ENCODE measurements at places on chromosomes 1 and 21. TPM values are rescaled to one million over a fixed set of nuclear protein-coding genes. Genes with fewer than 3 reads are reported as not detected.

Gene ESPN
- 0.44 TPM for total RNA-seq

- H3K27ac ChIP-seq, result no peak overlapping the region
- no peaks in the 10 kb centered on the region for H3K4me1 ChIP-seq
- no peaks in the 10 kb centered on the region for H3K36me3 ChIP-seq
- H3K4me3 ChIP-seq, result no peak overlapping the region
Measured at GRCh38 chr21:17359781-17360180, 153.1 kb upstream of the CXADR start.

Gene KIF26B
- 0.60 TPM for total RNA-seq

GRCh38 chr1:205343431-205344065 is 13.2 kb downstream of the KLHDC8A start:
- peaks cover 16% of the 10 kb centered on the region for H3K4me1 ChIP-seq
- peaks cover 47% of the 10 kb centered on the region for H3K27me3 ChIP-seq
- no peak overlapping the region for H3K27ac ChIP-seq
- DNase-seq, result peak; percentile 33

DNA sequence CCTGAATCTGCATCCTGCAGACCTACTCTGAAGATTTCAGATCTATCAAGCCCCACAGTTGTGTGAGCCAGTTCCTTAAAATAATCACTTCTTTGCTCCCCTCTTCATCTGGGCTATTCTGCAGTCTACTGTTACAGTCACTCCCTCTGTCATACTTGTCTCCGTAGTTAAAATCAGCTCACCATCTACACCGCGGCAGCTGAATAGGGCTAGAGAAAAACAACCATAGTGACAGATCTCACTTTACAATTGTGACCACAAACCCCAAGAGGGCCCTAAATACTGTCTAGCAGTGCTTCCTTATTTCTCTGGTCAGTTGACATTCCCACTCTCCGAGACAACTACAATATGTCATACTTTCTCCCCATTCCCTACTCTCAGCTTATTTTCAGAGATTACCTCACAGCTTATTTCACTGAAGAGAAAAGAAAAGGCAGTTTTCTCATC is 12.9 kb downstream of the DESI2 start:
- no peak overlapping the region for H3K4me3 ChIP-seq
- peaks cover 18% of the 10 kb centered on the region for H3K4me1 ChIP-seq
- DNase-seq, result no peak
- H3K27me3 ChIP-seq, result no peaks in the 10 kb centered on the region
- no peak overlapping the region for H3K27ac ChIP-seq

DNA sequence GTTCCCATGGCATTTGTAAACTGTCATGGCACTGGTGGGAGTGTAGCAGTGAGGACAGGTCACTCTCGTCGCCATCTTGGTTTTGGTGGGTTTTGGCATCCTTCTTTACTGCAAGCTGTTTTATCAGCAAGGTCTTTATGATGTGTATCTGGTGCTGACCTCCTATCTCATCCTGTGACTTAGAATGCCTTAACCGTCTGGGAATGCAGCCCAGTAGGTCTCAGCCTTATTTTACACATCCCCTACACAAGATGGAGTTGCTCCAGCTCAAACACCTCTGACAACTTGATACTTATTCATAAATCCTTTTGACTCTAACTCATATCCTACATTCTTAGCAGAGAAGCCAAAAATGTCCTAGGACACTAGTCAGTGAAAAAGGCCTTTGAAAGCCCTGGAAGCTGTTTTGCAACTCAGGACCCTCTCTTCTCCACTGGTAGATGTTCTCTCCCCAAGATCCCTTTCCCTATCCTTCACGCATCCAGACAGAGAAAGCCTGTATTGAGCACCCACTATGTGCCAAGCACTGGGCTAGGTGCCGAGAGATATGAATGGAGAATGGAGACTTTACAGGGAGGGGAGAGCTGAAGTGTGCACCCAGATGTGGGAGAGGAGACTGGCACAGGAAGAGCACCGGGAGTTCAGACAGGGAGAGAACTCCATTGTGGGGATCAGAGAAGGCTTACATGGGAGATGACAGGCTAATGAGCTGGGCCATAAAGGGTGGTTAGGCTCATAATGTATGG is 6.7 kb upstream of the CSRP1 start:
- no peak overlapping the region for H3K27ac ChIP-seq
- H3K36me3 ChIP-seq, result peaks cover 1% of the 10 kb centered on the region
- H3K4me3 ChIP-seq, result no peak overlapping the region
- H3K4me1 ChIP-seq, result peaks cover 10% of the 10 kb centered on the region

- H3K4me1 ChIP-seq, result peaks cover 6% of the 10 kb centered on the region
- no peak overlapping the region for H3K27ac ChIP-seq
- H3K36me3 ChIP-seq, result no peaks in the 10 kb centered on the region
- peaks cover 13% of the 10 kb centered on the region for H3K27me3 ChIP-seq
- no peak overlapping the region for H3K4me3 ChIP-seq
Measured at GRCh38 chr21:41673596-41674335, 93.1 kb downstream of the RIPK4 start.

GRCh38 chr1:179121159-179121938 is 39.5 kb downstream of the TOR3A start:
- H3K27ac ChIP-seq, result no peak overlapping the region
- no peaks in the 10 kb centered on the region for H3K27me3 ChIP-seq
- H3K36me3 ChIP-seq, result peaks cover 9% of the 10 kb centered on the region
- H3K4me3 ChIP-seq, result no peak overlapping the region

GRCh38 chr1:112423207-112423606 is 27.2 kb downstream of the CTTNBP2NL start:
- H3K27me3 ChIP-seq, result no peaks in the 10 kb centered on the region
- H3K27ac ChIP-seq, result no peak overlapping the region
- H3K4me1 ChIP-seq, result no peaks in the 10 kb centered on the region
- H3K4me3 ChIP-seq, result no peak overlapping the region
- no peaks in the 10 kb centered on the region for H3K36me3 ChIP-seq

Gene CTXND2
- not detected for total RNA-seq

Gene PPP1R12B
- total RNA-seq, result 5.8 TPM

DNA sequence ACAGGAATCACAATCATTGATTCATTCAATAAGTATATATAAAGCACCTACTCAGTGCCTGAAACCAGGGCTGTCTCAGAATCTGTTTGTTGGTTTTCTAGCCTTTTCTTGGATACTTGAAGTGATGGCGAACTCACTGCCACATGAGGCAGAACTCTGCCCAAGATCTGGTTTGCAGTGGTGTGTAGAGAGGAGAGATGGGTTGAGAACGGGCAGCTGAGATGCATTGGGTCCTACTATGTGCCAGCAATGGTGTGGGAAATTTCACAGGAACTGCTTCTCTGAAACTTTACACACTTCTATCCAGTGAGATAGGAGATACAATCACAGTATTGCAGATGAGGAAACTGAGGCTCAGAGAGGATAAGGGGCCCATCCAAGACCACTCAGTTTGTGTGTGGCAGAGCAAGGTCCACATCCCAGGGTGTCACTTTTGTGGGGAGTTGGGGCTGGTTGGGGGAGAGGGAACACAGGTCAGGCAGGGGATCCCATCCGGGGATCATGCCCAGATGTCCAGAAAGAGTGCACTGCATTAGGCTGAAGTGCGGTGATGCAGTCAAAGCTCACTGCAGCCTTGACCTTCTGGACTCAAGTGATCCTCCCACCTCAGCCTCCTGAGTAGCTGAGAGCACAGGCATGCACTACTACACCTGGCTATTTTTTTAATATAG is 83.7 kb upstream of the IFFO2 start:
- H3K27me3 ChIP-seq, result peaks cover 5% of the 10 kb centered on the region
- H3K4me1 ChIP-seq, result peaks cover 5% of the 10 kb centered on the region
- no peak overlapping the region for H3K27ac ChIP-seq
- H3K36me3 ChIP-seq, result no peaks in the 10 kb centered on the region

- peaks cover 47% of the 10 kb centered on the region for H3K27me3 ChIP-seq
- no peak overlapping the region for H3K4me3 ChIP-seq
- H3K27ac ChIP-seq, result no peak overlapping the region
- no peaks in the 10 kb centered on the region for H3K36me3 ChIP-seq
- no peak for DNase-seq
- no peaks in the 10 kb centered on the region for H3K4me1 ChIP-seq
Measured at GRCh38 chr1:18201997-18202719, 94.6 kb downstream of the IGSF21 start.

GRCh38 chr21:26795866-26796329 is 49.3 kb downstream of the ADAMTS1 start:
- H3K27me3 ChIP-seq, result peaks cover 26% of the 10 kb centered on the region
- no peak overlapping the region for H3K27ac ChIP-seq
- no peak overlapping the region for H3K4me3 ChIP-seq
- no peaks in the 10 kb centered on the region for H3K36me3 ChIP-seq

DNA sequence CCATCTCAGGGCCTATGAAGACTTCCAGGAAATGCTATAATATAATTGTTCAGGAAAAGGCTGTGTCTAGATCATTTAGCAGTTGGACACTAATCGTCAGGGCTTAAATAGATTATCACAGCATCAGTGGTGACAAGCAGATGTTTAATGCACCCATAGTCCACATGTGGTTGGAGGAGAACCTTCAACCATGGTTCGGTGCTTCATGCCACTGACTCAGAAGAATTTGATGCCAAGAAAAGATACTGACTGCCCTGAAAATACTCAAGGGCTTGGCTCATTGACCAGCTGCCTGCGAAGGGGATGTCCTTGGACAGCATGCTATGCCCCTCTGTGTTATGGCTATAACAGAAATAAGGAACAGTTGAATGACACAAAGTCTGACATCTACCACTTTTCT is 175.7 kb downstream of the HHIPL2 start:
- H3K4me3 ChIP-seq, result no peak overlapping the region
- H3K27me3 ChIP-seq, result no peaks in the 10 kb centered on the region
- H3K27ac ChIP-seq, result no peak overlapping the region
- H3K4me1 ChIP-seq, result peaks cover 2% of the 10 kb centered on the region
- no peaks in the 10 kb centered on the region for H3K36me3 ChIP-seq

GRCh38 chr1:221336126-221336525 is 405.8 kb downstream of the DUSP10 start:
- no peak overlapping the region for H3K27ac ChIP-seq
- H3K36me3 ChIP-seq, result no peaks in the 10 kb centered on the region
- no peak for DNase-seq

Gene CBS
- 30.6 TPM for total RNA-seq
